Thoracic aorta (tissue), 2 donors: ENCODE measurements at places on chromosomes 13 and 19.
A peak's percentile ranks its signal among the peaks of the same experiment; 100 is the strongest.

- DNase-seq, result no peak
Measured at GRCh38 chr19:31272583-31273106, 76.6 kb downstream of the TSHZ3 start.

GRCh38 chr13:103276775-103277498 lies 210.7 kb upstream of the SLC10A2 start:
- no peak for DNase-seq

DNA sequence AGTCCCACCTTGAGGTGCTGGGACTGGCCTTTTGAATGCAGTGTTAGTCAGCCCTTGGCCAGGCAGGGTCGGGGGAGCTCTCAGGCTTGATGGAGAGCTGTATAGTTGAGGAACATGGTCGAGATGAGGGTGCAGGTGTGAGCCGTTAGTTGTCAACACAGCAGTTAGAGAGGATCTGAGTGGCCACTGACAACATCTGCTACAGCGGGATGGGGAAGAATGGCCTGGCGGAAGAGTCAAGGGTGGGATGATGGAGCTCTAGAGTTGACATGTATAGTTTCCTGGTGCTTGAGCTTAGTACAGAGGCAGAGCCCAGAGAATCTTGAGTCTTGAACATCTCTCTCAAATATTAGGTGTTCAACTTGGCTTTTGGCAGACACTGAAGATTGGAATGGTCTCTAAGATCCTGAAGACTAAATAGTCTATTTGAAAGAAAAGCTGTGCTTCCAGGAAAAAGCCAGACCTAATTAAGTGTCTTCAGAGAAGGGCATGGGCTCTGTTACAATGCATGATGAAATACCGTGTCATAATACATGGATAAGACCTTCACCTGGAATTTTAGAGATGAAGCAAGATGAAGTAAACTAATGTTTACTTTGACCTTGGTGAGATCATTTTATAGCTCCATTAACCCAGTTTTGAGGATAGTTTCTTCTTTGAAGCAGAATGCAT lies 9.7 kb downstream of the PCCA start:
- no peak for DNase-seq

- DNase-seq, result no peak
Measured at GRCh38 chr13:112998521-112999280, 29.7 kb downstream of the MCF2L start.

DNA sequence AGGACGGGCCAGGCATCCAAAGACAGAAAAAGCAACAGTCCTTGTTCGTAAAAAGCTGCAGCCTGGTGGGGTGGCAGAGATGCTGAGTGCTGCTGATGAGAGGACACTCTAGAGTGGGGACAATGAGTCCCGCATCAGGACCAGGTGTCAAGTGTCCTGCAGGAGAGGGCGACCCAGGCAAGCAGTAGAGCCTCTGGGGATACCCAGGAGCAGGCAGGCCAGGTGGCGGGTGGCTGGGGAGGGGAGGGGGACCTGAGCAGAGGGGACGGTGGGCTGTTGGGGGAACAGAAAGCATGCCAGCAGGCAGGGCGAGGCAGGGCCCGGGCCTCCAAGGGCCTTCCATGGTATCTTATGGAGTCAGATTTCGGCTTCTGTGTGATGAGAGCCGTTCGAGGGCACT lies 35.8 kb downstream of the GGACT start:
- DNase-seq, result no peak

- DNase-seq, result no peak
Measured at GRCh38 chr13:26680572-26680971, 80.0 kb downstream of the GPR12 start.

DNA sequence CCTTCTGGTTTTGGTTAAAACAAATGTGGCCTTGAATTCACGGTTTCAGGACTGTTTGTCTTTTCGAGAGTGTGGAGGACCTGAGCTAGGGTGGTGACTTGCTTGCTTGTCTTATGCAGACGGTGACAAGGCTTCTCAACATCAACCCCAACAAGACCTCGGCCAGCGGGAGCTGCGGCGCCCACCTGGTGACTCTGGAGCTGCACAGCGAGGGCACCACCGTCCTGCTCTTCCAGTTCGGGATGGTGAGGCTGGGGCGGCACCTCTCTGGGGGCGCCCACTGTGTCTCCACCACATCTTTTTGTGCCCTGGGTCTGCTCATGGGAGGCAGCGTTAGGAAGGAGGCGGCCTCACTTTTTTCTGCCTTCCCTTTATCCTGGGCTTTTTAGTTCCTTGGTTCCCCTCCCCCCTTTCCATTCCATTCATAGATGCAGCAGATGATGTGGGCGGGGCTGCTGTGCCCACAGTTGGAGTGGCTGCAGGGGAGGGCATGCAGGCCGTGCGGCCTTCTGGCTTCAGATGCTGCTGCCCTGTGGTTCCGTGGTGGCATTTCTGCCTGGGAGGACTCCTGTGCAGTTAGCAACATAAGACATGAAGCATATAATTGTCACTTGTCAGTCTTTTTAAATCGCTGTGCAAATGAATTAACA lies 23.3 kb downstream of the LAMP1 start:
- DNase-seq, result no peak

GRCh38 chr13:44120849-44121755 lies 241.4 kb downstream of the LACC1 start:
- no peak for DNase-seq

- DNase-seq, result no peak
Measured at GRCh38 chr19:3276341-3276799, 51.9 kb downstream of the CELF5 start.

GRCh38 chr13:40980461-40980860 lies 38.7 kb downstream of the ELF1 start:
- DNase-seq, result no peak

GRCh38 chr19:41273076-41273475 lies 8.9 kb downstream of the HNRNPUL1 start:
- no peak for DNase-seq

DNA sequence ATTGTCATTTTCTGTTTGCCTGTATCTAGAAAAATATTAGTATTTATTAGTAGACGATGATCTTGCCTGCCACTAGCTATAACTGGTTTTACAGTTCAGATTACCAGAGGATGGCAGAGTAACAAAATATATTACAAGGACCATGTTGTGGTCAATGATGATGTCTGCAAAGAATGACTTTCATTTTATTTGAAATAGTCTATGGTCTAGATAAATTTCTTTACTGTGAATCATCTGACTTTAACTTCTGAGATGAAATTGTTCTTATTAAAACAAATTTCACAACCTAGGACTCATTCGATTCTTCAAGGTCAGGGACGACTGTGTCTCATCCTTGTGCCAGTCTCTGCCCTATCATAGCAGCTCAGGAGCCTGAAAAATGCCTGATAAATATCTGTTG lies 637.8 kb upstream of the KLF12 start:
- no peak for DNase-seq

DNA sequence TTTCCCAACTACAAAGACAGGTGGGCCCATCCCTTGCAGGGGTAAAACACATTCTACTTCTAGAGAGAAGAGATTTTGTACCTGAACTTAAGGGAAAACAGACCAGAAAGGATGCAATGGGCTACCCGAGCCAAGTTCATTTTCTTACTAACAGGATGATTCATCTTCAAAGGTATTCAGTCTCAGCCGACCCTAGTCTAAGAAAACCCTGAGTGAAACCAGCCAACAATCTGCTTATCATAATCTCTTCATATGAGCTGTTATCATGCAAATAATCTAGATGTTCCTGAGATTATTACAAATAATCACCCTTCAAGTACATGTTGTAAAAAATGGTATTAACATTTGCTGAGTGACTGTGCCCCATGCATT lies 15.6 kb downstream of the PABPC3 start:
- no peak for DNase-seq

DNA sequence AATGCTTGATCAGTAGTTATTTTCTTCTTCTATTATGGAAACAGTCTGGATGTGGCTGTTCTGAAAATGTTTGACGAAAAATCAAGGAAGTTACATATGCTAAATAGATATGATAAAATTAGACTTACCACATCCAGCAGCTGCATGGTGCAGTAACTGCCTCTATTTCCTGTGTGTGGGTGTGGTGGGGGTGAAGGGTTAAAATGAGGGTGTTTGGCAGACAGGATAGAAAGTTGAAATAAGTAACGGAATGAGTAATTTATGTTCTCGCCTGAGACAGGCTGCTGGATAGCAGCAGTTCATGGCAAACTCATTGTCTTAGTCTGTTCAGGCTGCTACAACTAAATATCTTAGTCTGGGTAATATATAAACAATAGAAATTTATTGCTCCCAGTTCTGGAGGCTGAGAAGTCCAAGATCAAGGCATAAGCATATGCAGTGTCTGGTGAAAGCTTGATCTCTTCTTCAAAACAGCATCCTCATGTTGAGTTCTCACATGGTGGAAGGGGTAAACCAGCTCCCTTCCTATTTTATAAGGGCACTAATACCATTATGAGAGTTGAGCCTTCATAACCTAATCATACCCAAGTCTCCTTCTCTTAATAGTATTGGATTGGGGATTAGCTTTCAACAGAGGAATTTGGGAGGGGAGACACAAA lies 1248.9 kb downstream of the SLITRK5 start:
- DNase-seq, result no peak

DNA sequence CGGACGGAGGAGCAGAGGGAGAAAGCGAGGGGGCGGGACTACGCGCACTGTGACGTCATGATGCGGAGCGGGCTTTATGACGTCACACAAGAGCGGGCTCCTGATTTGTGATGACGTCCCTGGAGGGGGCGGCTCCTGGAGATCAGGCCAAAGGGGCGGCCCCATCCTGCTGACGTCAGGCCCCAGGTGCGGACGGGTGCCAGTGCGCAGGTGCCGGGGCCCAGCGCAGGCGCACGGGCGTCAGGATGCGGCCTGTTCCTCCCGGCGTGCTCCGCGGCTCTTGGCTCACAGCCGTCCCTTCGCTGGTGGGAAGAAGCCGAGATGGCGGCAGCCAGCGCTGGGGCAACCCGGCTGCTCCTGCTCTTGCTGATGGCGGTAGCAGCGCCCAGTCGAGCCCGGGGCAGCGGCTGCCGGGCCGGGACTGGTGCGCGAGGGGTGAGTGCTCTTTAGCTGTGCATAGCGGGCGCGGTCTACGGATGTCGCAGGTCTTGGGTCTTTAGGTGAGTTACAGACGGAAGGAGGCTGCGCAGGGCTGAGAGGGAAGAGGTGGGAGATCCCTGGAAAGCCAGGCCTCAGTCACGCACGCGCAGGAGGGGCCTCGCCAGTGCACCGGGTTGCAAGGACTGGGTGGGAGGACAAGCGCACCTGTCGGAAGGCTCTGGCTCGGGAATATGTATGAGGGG lies at the start of the genes EMC10 and GARIN5A:
EMC10 (plus strand) TSS at position 284 of the 683 bp plus-strand sequence; CDS start at position 322, 38 bp downstream.
GARIN5A (minus strand) TSS at position 625 of the 683 bp plus-strand sequence; CDS start at position 165, 460 bp downstream.
- peak; percentile 53 for DNase-seq

DNA sequence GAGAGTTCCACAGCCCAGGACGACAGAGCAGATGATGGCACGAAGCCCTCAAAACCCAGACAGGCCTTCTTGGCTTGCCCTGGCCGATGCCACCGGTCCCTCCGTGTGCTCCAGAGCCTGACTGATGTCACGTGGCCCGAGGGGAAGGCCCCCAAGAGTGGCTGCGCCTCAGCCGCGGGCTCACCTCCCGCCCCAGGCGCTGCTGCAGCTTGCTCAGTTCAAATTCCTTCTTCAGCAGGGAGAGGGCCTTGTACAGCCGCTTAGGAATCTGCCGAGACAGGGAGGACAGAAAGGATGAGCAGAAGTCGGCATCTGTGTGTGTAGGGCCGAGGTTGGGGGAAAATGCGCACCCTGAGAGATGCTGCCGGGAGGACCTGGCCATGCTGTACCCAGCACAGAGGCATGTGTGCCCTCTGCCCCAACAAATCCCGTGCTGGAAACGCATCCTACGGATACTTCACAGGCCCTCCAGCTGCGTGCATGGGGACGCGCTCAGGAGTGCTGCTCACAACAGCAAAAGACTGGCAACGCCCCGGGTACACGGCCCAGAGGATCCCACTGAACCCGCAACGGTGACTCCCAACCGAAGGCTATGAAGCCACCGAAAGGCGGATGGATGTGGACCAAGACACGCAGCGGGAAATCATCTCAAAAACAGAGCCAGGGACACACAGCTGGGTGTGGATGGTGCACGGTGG lies 12.9 kb downstream of the LONP1 start:
- DNase-seq, result no peak

GRCh38 chr19:46533078-46533620 lies 37.5 kb upstream of the PNMA8B start:
- no peak for DNase-seq

DNA sequence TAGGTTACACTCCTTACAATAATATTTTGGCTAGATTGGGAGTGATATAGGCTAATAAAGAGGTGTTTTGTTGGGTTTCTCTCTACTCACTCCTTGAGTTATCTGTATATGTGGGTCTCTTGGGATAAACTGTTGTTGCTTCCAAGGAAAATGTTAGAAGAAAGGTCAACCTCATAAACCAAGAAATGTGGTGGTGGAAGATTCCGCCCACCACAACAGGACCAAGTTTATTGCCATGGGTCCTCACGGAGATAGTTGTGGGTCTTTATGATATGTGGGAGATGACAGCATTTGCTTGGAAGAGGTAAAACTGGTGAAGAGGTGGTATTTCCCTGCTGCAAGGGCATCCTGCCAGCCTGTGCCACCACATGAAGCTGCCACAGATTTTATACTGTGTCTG lies 259.6 kb downstream of the DCLK1 start:
- no peak for DNase-seq

DNA sequence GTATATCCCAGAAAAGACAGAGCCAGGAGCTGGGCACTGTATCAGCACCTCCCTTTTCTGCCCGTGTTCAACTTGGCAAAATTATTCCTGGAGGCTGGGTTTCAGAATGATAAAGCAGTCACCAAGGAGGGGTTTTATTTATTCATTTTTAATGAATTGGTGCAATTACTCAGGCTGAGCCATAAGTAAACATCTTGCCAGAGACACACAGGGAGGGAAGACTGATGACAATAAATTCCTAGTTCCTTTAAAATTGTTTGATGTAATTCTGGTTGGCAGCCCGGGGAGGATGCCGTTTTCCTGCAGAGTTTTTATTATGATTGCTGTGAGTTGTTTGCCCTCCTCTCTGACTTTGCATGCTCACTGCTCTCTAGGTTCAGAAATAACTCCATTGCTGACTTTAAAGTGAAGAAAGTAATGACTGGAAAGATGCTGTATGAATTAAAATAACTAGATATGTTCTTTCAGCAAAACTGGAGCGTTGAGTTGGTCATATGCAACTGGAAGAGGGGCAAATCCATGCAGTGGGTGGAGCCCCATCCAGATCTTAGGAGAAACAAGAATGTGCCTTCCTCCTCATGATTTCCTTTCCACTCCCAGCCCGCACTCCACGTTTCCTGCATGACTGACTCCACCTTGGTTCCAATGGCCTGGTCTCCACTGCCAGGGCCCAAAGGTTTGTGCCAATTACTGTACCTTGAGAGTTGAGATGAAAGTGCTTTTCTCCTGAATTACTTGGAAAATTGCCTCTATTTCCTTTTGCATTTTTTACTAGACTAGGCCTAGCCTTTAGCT lies 182.1 kb downstream of the RFC3 start:
- no peak for DNase-seq

DNA sequence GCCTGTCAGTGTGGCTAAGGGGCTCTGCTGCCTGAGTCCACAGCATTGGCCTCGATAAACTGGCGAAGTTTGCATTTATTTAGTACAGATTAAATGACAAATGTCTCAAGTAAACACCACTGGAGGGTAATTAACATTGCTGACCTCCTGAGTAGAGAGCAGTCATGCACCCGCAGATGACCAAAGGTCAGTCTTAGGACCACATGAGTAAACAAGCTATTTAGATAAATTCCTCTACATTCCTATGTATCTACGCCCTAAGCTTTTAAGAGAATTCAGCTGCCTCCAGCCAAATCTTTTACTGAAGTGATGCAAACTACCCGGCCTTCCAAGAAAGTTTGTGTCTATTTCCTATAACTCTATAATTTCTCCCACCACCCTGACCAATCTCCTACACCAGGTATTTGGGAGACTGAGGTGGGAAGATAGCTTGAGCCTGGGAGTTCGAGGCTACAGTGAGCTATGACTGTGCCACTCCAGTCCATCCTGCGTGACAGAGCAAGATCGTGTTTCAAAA lies 22.9 kb downstream of the CD70 start:
- DNase-seq, result no peak
